Activated naive CD4-positive, alpha-beta T cell treated with anti-CD3 and anti-CD28 coated beads, Interleukin-2, amount 50 U/mL, for 16 hours (primary cell): ENCODE measurements at places on chromosomes 4 and X.

GRCh38 chrX:11427453-11428071 is 134.3 kb downstream of the AMELX start:
- DNase-seq = no peak

GRCh38 chrX:4322916-4323315 is 609.5 kb upstream of the PRKX start:
- DNase-seq = no peak

- DNase-seq = no peak
These were observed 1653.3 kb upstream of the PCDH7 start for GRCh38 chr4:29066861-29067260.

DNA sequence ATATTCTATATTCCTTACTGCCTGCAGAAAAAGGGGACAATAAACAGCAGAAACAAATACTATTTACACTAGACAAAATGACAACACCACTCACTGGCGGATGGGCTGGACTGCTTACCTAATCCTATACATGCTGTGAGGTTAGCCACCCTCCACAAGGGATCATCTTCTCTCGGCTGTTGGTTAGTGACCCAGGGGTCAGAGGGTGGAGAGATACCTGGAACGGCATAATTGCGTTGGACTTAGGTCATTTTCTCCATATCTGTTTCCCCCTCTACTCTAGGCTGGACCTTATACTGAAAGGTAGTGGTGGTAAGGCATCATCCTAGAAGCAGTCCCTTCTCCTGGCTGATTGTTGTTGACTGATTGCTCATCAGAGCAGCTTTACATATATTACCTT is 286.8 kb upstream of the UGT8 start:
- no peak for DNase-seq

- DNase-seq = no peak
These were observed 580.8 kb upstream of the AMOT start for GRCh38 chrX:113421432-113421831.

GRCh38 chr4:37663552-37663951 is 22.6 kb downstream of the RELL1 start:
- no peak for DNase-seq

- DNase-seq = no peak
These were observed 2229.4 kb upstream of the AGA start for GRCh38 chr4:179671609-179672008.

- DNase-seq = no peak
These were observed 13.3 kb downstream of the FGF5 start for GRCh38 chr4:80279751-80280150.

GRCh38 chr4:97215409-97215941 is 927.8 kb downstream of the STPG2 start:
- DNase-seq = no peak

GRCh38 chr4:153114771-153115321 is 89.4 kb upstream of the TRIM2 start:
- DNase-seq = peak; percentile 60

DNA sequence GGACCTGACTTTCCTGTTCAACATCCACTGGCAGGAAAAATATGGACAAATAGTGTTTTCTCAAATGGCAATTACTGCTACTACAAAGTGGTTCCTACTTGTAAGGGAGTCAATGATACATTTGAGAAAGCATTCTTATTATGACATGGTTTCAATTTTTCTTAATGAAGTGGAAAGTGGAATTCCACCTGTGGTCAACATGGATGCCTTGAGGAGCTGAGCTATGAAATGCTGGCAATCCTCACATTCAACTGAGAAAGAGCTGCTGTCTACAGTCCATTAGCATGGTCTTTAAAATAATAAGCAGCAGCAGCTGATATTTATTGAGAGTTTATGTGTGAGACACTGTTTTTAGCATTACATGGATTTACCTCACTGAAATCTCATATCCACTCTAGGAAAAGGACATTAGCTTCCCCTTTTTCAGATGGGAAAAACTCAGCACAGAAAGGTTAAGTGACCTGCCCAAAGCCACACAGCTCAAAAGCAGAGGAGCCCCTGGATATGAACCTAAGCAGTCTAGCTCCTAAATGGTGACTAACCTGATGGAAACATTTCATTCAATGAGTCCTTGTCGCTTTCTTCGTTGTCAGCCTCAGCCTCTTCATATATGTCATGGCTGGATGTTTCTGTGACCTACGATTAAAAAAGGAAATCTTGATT is 29.2 kb downstream of the MAP7D3 start:
- DNase-seq = no peak

DNA sequence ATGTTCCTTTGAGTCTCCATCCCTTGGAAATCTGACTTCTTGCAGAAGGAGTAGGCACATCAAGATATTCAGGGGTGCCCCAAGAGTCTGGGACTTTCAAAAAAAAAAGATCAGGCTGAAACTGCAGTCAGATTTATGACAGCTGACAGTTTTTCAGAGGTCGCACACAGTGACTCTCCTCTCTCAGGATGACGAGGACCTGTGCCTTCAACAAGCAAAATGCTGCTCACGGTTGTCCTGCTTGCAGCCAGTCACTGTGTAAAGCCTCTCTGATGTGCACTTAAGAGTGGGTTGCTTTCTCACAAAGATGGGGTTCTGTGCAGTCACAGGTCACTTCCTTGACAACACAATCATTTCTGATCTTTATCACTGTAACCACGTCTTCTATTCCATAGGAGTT is 178.2 kb downstream of the PTTG2 start:
- no peak for DNase-seq

DNA sequence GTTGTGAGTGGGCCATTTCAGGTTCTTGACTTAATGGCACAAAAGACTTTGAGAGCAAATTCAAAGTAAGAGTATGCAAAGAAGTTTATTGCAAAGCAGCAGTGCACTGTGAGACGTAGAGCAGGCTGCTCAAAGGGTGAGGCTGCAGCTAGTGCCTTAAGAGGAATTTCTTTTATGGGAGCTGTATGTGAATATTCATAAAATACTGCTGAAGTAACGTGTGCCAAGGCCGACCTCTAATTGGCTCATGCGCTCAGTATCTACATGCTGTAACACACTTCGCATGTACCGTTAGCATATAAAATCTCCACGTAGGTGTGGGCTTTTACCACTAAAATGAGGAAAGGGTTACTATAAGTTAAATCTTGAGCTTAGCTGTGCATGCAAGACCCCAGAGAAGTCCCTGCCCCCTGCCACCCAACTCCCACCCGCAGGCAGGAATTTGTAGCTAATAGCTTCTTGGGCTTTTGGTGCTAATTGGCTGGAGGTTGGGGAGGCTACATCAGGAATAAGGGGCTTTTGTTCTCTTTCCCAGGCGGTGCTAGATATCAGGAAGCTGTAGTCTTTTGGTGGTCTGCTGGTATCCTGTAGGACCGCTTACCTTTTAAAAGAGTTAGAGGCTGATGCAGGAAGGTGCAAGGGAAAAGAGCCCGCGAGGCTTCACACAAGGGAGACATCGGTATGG is 47.6 kb downstream of the FSTL5 start:
- DNase-seq = no peak

DNA sequence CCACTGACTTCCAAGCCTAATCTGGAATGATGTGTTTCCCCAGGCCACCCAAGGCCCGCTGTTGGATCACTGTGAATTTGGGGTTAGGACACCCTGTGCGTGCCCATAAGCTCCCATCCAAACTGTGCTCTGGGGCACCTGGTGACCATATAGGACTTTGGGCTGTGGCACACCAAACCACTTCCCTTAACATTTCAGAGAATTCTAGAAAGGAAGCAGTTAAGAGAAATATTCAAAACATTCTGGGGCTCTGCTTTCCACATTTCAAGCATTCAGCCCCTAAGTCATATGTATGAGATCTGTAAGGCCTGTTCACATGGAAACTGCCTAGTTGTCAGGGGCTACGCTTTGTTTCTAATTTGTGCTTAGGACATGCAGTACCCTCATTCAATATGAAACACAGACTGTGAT is 14.4 kb downstream of the VGLL1 start:
- no peak for DNase-seq

GRCh38 chr4:125501568-125501967 is 186.8 kb downstream of the FAT4 start:
- no peak for DNase-seq

DNA sequence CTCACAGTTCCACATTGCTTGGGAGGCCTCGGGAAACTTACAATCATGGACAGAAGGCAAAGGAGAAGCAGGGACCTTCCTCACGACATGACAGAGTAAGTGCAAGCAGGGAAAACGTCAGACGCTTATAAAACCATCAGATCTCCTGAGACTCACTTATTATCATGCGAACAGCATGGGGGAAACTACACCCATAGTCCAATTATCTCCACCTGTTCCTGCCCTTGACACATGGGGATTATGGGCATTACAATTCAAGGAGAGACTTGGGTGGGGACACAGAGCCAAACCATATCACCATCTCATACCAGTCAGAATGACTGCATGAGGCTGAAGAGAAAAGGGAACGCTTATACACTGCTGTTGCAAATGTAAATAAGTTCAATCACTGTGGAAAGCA is 1066.9 kb upstream of the PCDH7 start:
- DNase-seq = no peak

DNA sequence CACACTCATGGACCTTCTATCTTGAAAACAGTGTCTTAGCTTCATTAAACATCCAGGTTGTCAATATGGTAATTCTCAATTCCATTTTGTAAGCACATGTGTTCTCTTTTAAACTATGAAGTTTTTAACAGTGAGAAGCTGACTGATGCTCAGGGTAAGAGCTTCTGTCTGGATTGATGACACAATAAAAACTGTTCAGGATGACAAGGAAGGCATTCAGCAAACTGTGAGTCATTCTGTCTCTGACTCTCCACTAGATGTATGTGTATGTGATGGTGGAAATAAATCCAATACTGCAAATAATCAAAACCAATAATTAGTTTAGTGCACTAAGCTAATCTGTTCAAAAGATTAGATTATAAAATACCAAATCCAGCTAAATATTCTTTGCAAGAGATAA is 115.3 kb upstream of the ARX start:
- no peak for DNase-seq

GRCh38 chr4:78552389-78553042 is 946 bp downstream of the ANXA3 start:
- no peak for DNase-seq

GRCh38 chr4:20617678-20618396 is 82.4 kb upstream of the PACRGL start:
- DNase-seq = no peak

- DNase-seq = no peak
These were observed 202.6 kb downstream of the TLL1 start for GRCh38 chr4:166075599-166075998.

GRCh38 chr4:110296892-110297291 is 98.5 kb upstream of the ELOVL6 start:
- DNase-seq = no peak

GRCh38 chrX:23389196-23389792 is 54.6 kb downstream of the PTCHD1 start:
- DNase-seq = no peak

- no peak for DNase-seq
These were observed 6.7 kb downstream of the APOO start for GRCh38 chrX:23901060-23901459.

DNA sequence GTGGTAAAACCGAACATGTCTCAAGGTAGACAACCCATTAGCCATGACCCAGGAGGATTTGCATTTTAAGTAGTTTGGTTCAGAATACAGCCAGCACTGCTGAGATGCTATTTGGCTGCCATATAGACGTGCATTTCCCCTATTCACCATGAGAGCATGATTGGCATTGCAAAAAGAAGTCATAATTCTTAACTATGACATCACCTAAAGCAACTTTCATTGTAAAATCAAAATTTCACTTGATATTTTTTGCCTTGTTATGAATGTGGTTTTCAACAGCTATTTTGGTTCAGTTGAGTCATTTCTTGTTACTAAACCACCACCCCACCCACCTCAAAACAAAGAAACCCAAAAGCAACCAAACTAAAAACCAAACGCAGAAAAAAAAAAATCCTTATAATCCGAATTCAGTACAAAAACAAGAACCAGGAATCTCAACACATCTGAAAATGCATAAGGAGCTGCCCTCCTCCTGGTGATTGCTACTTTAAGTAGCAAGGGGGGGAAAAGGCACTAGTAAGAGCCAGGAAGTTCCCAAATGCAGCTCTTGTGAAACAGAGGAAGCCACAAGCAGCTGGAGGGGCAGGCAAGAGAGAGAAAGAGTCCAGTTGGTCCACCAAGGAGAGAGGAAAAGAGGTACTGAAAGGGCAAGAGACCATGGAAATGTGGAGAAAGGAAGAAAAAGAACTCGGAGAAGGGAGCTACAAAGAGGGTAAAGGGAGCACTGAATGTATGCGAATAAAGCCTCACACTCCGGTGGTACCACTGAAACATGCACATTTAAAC is 3.1 kb downstream of the SLITRK4 start:
- DNase-seq = no peak

DNA sequence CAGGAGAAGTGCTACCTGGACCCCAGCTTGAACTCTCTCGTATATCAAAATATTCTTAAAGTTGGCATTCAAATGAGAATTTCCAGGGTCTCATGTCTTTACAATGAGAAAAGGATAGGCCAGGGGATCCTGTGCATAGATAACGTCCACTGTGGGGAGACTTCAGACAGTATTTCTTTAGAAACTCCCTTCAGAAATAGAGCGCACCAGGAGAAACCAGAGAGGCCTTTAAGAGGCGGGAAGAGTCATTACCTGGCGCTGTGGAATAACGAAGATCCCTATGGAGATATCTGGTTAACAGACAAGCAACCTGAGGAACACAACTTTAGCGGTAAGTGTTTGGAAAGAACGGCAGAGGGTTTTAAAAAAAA is 600 bp downstream of the RADX start:
- DNase-seq = no peak
